ENCODE measurements at places on chromosomes 13 and 19.
A peak's percentile ranks its signal among the peaks of the same experiment; 100 is the strongest.

DNA sequence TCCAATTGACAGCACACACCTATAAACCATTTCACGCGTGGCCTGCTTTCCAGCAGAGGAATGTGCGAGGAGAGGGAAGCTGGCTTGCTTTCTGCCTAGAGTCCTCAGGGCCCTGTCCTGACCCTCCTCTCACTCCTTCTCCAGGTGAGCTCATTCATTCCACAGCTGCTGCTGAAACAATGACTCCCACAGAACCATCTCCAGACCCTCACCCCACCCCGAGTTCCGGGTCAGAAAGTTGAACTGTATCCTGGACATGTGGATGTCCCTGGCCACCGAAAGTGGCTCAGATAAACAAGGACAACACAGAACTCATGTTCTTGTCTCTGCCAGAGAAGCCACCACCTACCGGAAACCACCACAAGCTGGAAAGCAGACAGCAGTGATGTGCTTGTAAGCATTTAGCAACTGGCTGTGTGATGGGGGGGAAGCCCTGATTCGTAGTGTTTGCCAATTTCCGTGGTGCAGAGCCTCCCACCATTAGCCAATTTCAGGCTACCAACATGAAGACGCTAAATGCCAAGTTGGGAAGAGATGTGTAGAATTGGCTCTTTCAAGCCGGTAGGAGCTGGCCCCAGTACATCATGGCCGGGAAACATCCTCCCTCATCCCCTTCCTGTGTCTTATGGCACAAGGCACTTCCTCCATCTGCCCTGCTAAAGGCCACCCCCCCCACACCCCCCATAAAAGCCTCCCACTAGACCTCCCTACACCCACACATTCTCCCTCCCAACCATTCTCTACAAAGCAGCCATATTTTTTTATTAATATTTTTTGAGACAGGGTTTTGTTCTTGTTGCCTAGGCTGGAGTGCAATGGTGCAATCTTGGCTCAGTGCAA is 5.0 kb downstream of the SYCE2 start:
- no peak for DNase-seq

GRCh38 chr19:13090511-13091231 is 12.0 kb downstream of the LYL1 start:
- no peak for DNase-seq

- DNase-seq, result peak; percentile 86
Measured at GRCh38 chr19:19361075-19361594, 40.5 kb downstream of the MAU2 start.

GRCh38 chr13:94758436-94758960 is 46.2 kb upstream of the SOX21 start:
- DNase-seq, result no peak

DNA sequence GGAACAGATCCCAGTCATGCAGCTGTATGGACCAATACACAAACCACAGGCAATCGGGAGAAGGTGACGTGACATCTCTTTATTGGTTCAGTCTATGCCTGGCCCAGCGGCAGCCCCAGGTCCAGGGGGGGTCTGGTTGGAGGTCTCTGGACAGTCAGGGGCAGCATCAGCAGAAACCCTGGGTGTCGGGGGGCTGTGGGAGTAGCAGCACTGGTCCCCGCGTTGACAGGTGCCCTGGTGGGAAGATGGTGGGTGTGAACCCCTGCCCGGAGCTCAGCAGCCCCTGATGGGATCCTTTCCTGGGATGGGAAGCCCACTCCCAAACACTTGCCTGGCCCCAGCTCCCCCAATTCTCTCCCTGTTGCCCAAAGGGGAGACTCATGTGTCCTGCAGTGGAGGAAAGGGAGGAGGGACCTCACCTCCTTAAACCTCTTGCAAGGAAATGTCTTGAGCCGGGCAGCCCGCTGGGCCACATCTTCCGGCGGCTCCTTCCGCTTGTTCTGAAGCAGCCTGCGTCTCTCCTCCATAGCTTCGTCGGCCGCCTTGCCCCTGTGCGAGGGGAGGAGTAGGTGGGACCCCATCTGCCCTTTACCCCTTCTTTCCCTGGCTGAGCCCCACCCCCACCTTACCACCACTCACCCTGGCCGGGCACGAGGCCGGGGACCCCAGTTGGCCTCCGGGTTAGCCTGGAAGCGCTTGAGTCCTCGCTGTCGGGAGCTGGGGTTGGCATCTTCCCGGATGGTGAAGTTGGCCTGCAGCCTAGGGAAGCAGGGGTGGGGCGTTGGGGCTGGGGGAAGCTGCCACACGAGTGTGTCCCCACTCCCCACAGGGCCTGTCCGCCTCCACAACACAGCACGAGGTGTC is 2.4 kb upstream of the LYL1 start:
- DNase-seq, result no peak

DNA sequence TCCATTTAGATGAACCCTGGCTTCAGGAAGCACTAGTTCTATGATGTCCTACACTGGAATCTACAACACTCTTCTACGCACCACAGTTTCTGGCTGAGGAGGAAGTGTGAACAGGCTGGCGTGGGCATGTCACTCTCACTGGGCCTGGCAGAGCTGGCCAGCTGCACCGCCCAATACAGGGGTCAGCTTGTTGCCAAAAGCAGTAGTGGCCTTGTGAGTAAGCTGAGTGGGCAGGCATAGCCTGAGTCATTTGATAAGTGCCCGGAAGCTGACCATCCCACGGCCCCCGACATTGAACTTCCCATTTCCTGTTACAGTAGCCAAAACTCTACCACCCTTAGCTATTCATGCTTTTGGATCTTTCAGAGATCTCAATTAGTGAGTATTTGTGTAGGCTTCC is 240.9 kb upstream of the SERP2 start:
- no peak for DNase-seq

DNA sequence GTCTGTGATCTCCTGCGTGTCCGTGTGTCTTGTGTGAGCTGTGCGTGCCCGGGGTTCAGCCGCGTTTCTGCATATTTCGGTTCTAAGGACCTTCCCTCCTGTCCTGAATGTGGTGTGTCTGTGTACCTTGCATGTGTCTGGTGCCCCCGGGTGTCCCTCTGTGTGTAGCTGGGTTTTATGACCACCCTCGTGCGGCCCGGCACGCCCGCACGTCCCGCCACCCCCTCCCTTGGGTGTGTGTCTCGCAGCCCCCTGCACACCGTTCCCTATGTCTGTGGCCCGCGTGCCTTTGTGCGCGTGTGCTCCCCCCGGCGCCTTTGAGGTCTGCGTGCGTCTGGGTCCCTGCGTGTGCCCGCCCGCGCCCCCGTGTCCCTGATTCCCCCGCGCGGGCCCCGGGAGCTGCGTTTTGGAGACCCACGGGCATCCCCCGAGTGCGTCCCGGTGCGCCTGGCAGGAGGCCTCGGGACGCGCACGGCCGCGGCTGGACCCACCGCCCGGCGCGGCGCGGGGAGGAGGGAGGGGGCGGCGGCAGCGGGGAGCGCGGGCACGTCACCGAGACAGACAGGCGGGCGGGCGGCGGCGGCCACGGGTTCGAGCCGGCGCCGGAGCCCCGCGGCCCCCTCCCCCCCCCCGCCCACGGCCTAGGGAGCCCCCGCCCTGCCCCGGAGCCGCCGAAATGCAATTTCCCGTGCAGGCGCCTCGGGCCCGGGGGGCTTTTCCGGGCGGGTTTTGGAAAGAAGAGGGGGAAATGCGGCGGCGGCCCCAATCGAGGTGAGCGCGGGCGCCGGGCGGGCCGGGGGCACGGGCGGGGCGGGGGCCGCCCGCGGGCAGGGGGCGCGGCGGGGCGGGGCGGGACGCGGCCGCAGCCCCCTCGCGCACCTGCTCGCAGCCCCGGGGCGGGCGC is 12.0 kb upstream of the NANOS3 start:
- DNase-seq, result peak; percentile 83

GRCh38 chr13:44848920-44849676 is 140.2 kb downstream of the NUFIP1 start:
- no peak for DNase-seq

GRCh38 chr13:102294407-102295018 is 107.3 kb downstream of the FGF14 start:
- no peak for DNase-seq

DNA sequence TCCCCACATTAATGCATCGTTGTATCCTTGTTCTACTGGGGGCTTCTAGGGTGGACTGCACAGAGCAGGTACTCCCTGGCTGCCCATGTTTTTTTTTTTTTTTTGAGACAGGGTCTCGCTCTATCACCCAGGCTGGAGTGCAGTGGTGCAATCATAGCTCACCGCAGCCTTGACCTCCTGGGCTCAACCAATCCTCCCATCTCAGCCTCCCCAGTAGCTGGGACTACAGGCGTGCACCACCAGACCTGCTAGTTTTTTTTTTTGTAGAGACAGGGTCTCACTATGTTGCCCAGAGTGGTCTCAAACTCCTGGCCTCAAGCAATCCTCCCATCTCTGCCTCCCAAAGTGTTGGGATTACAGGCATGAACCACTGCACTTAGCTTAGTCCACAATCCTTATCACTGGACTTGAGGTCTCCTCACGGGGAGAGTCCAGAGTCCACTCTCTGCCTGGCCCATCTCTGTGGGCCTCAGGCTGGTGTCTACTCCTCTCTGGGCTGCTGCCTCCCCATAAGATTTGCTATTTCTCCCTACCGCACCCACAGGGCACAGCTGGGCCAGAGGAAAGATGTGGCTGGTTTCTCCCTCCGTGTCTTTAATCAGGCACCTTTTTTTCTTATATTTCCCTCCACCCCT is 50.4 kb upstream of the CYP4F8 start:
- DNase-seq, result no peak

DNA sequence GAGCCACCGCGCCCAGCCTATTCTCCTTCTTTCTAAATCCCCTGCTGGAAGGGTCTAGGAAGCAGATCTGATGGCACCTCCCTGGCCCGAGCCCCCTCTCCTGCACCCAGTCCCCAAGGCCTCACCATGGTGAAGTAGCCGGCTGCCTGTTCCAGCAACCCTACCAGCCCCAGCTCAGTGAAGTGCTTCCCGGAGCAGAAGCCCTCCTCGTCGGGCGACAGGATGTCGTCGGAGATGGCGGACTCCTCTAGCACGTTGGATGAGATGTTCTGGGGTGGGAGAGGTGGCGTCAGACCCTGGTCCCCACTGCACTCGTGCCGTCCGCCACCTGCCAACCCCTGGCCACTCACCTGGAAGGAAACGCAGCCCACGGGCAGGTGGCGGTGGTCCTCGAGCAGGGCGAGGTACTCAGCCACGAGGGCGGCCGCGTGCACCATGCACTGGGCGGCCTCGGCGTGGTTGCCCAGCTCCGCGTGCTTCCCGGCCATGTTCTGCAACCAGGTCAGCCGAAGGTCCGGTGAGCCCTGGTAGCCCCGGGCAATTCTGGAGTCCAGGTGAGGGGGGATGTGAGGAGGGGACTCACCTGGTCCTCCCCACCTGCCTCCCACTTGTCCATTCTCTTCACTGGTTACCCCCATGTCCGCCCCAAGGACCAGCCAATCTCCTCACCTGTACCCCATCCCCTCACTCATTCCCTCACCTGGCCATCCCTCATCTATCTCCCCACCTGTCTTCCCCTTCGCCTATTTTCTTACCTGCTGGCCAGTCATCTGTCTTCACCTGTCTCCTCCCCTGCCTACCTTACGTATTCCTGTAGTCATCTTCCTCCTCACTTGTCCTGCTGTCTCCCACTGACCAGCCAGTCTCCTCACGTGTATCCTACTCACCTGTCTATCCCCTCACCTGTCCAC is 11.5 kb upstream of the KANK2 start:
- DNase-seq, result no peak

DNA sequence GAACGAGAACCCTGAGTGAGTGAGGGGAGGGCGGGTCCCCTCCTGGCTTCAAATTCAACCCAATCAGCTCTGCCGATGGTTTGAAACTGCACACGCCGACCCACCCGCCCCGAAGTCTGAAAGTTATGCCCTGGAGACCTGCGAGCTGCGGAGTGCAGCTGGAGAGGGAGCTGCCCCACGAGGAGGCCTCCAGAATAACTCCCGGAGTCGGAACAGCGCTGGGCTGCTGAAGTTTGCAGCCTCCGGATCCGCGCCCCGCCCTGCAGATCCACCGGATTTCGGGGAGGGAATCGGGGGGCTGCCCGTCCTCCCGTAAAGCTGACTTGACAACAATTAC is 7.0 kb downstream of the POU4F1 start:
- DNase-seq, result no peak

DNA sequence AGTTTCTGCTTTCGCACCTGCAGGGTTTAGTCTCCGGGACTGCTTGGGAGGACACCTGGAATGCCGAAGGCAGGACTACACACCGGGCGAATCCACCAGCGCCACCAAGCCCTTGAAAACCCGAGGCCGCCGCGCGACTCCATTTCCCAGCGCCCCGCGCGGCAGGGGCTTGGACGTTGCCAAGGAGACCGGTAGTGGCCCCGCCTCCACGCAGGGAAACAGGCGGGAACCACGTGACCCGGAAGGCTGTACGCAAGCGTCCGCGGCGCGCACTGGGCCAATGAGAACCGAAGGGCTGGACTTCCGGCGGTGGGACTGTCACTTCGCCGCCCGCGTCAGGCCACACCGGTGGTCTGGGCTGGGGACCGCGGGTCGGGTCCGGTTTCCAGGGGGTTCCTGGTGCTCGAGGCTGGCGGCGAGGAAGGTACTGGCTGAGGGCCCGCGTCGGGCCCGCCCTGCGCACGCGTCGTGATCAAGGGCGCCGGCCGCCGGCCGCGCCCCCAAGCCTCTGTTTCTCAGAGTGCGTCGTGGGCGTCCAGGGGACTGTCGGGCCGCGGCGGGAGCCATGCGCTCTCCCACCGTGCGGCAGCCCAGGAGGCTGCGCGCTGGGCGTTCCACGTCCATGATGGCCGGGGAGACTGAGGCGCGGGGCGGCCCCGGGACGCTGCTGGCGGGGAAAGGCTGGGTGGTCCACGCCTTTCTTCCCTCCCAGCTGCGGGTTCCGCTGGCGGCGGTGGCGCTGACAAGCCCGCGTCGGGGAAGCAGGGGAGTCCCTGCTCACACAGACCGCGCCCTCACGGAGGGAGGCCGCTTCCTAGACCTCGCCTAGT is at the start of gene ZNF324:
TSS of gene ZNF324 (plus strand) at position 321 of the 830 bp plus-strand sequence. CDS start 2,106 bp downstream, outside the sequence.
- peak; percentile 95 for DNase-seq

DNA sequence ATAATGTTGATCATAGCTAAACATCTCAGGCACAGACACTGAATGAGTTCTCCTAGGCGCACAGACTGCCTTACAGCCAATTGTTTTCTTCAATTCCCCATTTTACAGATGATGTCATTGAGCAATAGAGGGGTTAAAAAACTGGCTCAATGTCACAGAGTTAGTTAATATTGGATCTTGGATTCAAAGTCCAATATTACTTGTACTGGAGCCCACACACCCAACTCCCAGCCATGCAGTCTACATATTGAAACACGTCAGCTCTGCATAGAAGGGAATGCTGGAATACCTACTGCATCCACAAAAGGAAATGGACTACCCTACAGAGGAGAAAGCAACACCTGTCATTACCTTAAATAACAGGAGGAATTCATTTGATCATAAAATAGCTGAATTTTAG is 76.1 kb upstream of the SLC15A1 start:
- DNase-seq, result no peak

GRCh38 chr13:45778882-45779281 is 72.7 kb downstream of the SIAH3 start:
- DNase-seq, result no peak

DNA sequence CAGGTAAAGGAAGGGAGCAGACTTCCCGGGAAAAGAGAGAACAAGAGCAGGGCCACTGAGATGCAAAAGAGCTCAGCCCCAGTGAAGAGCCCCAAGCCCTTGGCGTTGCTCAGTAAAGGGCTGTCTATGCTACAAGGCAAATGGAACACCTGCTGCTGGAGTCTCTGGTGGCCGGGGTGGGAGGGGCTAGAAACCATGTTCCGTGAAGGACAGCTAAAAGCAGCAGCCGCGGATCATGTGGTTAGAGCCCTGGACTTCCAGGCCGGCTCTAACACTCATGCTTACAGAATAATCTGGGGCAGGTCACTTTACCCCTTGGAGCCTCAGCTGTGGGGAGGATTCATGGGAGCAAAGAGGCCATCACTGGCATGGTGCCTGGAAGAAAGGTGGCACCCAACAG is 17.8 kb downstream of the POU2F2 start:
- peak; percentile 97 for DNase-seq

- no peak for DNase-seq
Measured at GRCh38 chr19:17554968-17555479, 425 bp upstream of the COLGALT1 start.
